ENCODE measurements at places on chromosomes 4 and X. TPM values are rescaled to one million over a fixed set of nuclear protein-coding genes. Genes with fewer than 3 reads are reported as not detected.

DNA sequence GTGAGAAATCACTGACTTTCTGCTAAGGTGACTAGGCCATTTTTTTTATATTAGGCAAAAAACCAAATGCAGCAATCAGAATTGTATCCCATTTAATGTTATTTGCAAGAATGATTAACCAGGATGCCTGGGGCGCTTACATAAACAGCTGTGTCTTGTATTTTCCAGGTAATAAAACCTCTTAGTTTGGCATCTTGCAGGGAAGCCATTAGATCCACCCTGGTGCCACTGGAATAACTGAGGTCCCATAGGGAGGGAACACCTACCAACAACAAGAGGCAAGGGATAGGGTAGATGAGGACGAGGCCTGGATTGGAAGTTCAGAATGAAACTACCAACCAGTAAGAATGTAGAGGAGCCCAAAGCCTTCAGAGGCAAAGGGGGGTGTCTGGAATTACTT is 288.3 kb downstream of the ARHGAP24 start:
- DNase-seq: no peak

GRCh38 chrX:136115126-136115903 is 32.0 kb upstream of the FHL1 start:
- no peak for DNase-seq

RHOXF2 gene
- polyA plus RNA-seq: not detected

- peak; percentile 21 for DNase-seq
Measured at GRCh38 chr4:125041372-125041930, 273.3 kb upstream of the FAT4 start.

GRCh38 chr4:20256381-20256881 is 4.7 kb downstream of the SLIT2 start:
- DNase-seq: no peak

NPY2R gene
- not detected for polyA plus RNA-seq

DNA sequence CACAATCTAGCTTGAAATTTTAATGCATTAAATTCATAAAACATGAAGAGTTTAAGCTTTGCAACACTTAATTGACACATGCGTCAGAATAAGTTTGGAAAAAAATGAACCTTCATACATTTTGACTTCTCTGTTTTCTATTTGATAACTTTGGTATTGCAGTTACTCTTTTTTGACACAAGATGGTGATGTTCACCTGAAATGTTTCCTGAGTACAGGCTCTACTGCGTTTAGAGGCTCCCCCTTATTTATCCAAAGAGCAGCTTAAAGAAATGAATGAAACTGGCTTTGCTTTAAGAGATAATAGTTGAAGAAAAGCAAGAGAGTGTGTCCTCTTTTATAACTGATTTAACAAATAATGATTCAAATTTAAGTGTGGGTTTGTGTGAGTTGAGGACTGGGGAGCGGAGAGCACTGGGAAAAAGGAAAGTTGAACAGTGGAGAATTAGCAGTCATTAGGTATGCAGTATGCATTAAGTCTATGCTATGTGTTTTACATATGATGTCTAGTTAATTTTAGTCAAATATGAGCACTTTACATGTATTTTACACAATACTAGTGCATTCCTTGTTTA is 180.6 kb upstream of the NUDT6 start:
- no peak for DNase-seq

NHSL2 gene
- polyA plus RNA-seq: 0.03 TPM

DNA sequence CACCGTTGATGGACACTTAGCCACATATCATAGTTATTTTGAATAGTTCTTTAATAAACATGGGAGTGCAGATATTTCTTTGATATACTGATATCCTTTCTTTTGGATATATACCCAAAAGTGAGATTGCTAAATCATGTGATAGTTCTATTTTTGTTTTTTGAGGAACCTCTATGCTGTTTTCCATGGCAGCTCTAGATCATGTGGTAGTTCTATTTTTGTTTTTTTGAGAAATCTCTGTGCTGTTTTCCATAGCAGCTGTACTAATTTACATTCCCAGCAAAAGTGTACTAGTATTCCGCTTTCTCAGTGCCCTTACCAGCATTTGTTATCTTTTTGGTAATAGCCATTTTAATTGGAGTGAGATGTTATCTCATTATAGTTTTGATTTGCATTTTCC is 3.6 kb downstream of the SH3BGRL start:
- DNase-seq: no peak

DNA sequence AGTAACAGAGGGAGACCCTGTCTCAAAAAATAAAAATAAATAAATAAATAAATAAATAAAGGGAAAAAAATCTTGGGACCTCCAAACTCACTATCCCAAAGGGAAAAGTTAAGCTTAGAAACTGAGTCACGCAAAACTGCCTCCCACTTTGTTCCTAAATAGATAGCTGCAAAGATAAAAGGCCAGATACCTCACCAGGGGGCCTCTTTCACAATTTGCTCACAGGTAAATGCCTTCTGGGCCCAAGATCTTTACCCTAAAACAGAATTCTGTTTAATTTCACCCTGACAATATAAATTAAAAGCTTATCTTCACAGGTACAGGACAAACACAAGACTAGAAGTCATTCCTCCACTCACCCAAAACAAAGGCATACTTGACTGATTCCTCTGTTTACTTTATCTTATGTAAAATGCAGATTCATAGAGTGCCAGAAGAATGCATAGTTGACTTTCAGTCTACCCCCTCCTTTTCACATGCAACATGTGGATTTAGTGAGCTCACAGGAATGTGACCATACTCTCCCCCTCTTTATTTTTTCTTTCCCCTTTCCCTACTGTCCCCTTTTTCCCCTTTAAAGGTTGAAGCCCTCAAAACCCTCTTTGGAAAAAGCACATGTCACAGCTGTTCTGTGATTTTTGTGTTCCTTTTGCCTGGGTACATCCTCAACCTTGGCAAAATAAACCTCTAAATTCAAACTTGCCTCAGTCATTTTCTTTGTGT is 23.4 kb downstream of the ELF2 start:
- DNase-seq: no peak

DNA sequence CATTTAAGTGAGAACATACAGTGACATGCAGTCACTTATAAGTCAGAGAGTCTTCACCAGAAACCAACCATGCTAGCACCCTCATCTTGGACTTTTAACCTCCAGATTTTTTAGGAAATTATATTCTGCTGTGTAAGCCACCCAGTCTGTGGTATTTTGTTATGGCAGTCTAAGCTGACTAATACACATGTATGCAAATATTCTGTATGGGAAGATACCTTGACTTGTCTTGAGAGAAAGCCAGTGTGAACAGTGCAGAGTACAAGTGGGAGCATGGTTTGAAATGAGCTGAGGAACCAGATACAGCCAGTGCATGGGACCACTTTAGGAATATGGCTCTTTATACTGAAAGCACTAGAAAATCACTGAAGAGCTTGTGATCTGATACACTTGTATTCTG is 110.4 kb upstream of the MAP9 start:
- DNase-seq: no peak

DNA sequence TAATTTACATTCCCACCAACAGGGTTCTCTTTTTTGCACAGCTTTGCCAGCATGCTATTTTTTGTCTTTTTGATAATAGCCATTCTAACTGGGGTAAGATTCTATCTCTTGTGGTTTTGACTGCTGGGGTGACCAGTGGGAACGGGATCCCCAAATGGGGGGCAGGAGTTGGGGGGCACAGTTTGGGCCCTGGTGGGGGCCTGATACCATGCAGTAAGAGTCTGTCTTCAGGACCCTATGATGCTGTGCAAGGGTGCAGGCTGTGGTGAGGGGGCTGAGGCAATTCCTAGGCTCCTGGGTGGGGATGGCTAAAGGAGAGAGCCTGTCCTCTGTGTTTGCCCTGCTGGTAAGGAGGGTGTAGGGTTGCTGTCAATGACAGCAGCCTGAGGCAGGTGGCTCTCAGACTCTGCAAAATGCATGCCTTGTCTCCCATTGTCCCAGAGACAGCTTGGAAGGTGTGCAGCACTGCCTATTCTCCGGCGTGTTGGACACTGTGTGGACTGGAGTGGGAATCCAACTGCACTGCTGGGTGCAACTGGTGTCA is 172.7 kb upstream of the ARHGAP24 start:
- no peak for DNase-seq

GRCh38 chr4:166875821-166876220 is 358.5 kb downstream of the SPOCK3 start:
- no peak for DNase-seq

DNA sequence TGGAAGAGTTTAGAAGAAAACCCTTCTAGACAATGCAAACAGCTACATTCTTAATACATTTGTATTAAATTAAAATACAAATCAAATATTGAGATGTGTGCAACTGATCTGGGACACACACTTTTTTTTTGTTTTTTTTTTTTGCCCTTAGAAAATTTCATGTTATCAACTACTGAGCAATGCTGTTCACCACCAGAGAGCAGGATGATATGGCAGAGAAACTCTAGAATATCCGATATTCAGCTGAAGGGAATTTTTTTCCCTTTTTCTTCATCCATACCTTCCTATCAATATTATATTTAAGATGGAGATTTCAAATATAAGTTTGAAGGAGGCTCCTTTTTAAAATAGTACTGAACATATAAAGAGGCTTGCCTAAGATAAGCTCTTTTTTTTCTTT is 1.0 kb downstream of the NDST3 start:
- no peak for DNase-seq

DNA sequence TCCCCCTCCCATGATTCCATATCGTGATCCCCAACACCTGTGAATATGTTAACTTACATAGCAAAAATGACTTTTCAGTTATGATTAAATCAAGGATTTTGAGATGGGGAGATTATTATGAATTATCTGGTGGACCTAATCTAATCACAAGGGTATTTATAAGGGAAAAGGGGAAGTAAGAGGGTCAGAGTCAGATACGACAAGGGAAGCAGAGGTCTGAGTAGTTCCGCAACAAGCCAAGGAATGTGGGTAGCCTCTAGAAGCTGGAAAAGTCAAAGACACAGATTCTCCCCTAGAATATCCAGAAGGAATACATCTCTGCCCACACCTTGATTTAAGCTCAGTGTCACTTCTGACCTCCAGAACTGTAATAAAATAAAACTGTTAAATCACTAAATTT is 1.0 kb upstream of the IL13RA1 start:
- no peak for DNase-seq

GRCh38 chrX:137930533-137930932 is 364.6 kb downstream of the ZIC3 start:
- DNase-seq: no peak

- DNase-seq: no peak
Measured at GRCh38 chr4:119038116-119038841, 97.4 kb upstream of the MYOZ2 start.

LRIT3 gene
- polyA plus RNA-seq: 0.05 TPM

- DNase-seq: no peak
Measured at GRCh38 chrX:112819813-112820212, 20.8 kb downstream of the AMOT start.

GRCh38 chr4:83860200-83860599 is 324.3 kb downstream of the GPAT3 start:
- no peak for DNase-seq

- DNase-seq: peak; percentile 5
Measured at GRCh38 chr4:73341454-73341853, 62.6 kb upstream of the ALB start.

ENOX2 gene
- 17.8 TPM for polyA plus RNA-seq

GRCh38 chr4:82380344-82380743 is 6.6 kb upstream of the HNRNPD start:
- DNase-seq: peak; percentile 92

GRCh38 chr4:8860892-8861575 is 10.6 kb downstream of the HMX1 start:
- no peak for DNase-seq

BTK gene
- polyA plus RNA-seq: 0.42 TPM

GRCh38 chr4:108244606-108245005 is 75.9 kb upstream of the LEF1 start:
- no peak for DNase-seq

- peak; percentile 76 for DNase-seq
Measured at GRCh38 chr4:139988863-139989765, 164.9 kb downstream of the MAML3 start.
